Kasumi-1 (cell line): ENCODE measurements at places on chromosomes 7 and 10.
A peak's percentile ranks its signal among the peaks of the same experiment; 100 is the strongest.

DNA sequence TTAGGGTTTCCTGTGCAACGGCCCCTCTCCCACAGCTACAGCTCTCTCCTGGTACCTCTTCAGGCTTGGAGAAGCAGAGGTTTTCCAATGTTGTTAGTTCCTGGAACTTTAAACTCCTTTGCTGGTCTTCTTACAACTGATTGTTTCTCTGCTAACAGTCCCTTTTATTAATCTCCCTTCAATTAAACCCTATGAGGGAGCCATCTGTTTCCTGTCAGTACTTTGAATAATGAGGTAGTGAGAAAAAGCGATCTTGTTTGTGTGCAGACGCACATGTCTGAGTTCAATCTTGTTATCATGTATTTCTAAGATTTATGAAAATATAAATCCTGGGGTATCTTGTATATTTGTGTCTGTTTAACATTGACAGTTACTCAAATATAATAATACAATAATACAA lies 102.4 kb downstream of the MDFIC start:
- DNase-seq: peak; percentile 40

DNA sequence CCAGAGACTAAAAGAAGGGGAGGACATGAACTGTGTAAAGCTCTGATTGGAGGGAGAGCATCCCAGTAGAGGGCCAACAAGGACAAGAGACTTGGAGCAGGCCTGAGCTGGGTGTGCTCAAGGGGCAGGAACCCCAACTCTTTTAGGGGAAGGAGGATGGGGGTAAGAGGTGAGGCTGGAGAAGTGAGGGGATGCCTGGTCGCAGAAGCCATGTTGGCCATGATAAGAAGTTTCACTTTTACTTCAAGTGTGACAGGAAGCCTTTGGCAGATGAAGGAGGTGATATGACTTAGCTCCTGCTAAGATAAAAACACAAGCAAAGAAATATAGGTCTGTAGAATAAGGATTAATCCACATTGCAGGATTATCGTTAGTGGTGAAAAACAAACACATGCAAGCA lies 208.3 kb downstream of the JAZF1 start:
- DNase-seq: no peak

- DNase-seq: no peak
These were observed 9.1 kb downstream of the VIM start for GRCh38 chr10:17237149-17237527.

GRCh38 chr7:21504021-21504420 lies 38.8 kb upstream of the DNAH11 start:
- no peak for DNase-seq

GRCh38 chr7:27112955-27113949 lies 10.8 kb upstream of the HOXA2 start:
- DNase-seq: no peak
